WTC11 (cell line): ENCODE measurements at places on chromosomes 1 and 21.
A peak's percentile ranks its signal among the peaks of the same experiment; 100 is the strongest.

DNA sequence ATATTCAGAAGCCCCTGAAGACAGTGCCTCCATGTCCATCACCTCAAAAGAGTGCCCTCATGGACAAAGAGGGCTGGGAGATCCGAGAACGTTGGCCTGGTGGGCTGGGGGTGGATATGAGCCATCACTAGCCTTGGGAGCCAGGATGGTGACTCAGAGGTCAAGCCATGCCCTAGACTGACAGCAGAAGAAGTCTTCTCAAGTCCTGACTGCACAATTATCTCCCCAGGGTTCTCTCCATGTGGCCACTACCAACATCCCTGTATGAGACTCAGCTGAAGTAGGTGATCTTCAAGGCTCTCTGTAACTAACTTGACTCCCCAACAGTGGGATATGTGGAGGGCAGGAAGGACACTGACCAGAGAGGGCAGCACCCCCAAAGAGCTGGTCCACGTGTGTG lies 7.1 kb upstream of the USF1 start:
- no peak for DNase-seq

DNA sequence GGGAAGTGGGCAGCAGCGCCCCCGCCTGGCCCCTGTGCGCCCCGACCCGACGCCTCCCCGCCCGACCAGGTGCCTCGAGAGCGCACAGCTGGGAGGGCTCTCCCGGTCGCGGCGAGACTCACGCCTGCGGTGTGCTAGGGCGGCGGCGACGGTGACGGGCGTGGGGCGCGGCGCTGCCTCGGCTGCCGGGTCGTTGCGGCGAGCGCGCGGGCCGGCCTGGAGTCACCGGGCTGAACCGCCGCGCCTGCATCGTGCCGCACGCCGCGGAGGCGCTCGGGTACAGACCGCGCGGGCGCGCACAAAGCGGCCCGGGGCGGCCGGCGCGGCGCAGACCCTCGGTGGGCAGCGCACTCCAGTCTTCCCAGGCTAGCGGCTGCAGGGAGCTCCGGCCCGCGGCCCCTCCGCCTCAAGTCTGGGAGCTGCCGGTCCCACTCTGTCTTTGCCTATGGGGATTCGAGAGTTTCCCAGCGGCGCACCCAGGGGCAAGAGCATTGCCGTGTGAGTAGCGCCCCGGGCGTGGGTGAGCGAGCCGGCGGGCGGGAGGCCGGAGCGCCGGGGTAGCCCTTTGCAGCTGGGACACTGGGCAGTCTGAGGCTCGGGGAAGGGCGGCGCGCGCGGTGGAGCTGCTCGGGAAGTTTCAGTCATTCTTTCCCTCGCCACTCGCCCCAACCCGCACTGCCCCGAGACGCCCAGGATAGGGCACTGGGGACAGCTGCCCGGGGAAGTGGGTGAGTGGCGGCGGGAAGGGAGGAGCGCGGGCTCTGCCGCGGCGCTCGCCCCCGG lies at the start of gene SLC35F3:
Gene SLC35F3 (plus strand): TSS at position 44 of the 783 bp plus-strand sequence.
- DNase-seq = peak; percentile 81

DNA sequence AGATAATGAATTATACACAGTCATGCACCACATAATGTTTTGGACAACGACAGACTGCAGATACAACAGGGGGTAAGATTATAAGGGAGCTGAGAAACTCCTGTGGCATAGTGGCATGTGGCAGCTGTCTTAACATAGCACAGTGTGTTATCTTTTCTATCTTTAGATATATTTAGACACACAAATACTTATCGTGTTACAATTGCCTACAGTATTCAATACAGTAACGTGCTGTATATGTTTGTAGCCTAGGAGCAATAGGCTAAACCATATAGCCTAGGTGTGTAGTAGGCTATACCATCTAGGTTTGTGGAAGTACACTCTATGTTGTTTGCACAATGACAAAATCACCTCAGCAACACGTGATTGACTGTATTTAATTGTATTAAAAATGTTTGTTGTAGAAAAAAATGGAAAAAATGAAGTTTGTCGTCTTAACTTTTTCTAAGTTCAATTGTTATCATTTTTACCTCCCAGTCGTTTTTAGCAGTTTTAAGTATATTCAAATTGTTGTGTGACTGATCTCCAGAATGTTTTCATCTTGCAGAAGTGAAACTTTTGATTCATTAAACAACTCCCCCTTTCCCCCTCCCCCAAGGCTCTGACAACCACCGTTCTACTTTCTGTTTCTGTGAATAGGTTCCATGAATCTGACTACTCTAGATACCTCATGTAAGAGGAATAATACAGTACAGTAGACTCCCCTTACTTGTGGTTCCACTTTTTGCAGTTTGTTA lies 351.0 kb upstream of the B3GALT2 start:
- DNase-seq = no peak

DNA sequence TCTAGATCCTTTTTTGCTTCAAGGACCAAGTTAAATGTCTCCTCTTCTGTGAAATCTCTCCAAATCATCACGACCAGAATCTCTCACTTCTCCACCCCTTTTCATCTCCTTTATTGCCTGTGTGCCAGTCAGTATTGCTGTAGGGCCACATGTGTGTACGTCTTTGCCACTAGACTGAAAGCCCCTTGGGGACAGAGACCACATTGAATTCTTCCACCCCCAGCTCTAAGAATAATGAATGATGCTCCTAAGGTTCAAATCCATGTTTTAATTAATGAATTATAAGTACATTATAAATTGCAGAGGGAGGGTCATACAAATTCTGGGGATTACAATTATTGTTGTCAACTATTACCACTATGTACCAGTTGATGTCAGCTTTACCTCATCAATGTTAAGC lies 343.8 kb downstream of the USP25 start:
- DNase-seq = no peak

GRCh38 chr1:85245891-85246290 lies 13.6 kb downstream of the C1orf52 start:
- no peak for DNase-seq

- DNase-seq = no peak
Measured at GRCh38 chr1:6868660-6869380, 83.6 kb downstream of the CAMTA1 start.

GRCh38 chr1:32817815-32818786 lies 648 bp downstream of the S100PBP start:
- peak; percentile 80 for DNase-seq

DNA sequence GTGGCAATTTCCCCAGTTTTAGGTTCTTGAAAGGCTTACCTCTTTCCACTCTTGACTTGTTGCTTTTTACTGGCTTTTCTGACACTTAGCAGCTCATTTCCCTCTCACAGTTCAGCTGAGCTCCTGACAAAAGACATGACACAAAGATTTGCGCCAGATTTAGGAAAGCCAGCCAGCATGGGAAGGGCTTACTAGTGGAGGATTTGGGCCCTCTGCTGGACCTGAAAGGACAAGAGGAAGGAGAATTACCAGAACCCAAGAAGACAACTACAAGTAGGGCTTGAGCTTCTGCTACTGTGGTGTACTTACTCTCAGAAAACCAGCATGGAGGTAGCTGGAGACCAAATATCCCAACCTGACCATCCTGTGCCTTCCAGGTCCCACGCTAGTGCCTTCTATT lies 784.5 kb downstream of the BRINP3 start:
- no peak for DNase-seq

- DNase-seq = no peak
Measured at GRCh38 chr21:15353546-15353945, 288.7 kb upstream of the NRIP1 start.

GRCh38 chr1:47592296-47593012 lies 154.6 kb downstream of the FOXD2 start:
- DNase-seq = no peak

GRCh38 chr1:145785547-145785946 lies 38.3 kb downstream of the RNF115 start:
- no peak for DNase-seq

DNA sequence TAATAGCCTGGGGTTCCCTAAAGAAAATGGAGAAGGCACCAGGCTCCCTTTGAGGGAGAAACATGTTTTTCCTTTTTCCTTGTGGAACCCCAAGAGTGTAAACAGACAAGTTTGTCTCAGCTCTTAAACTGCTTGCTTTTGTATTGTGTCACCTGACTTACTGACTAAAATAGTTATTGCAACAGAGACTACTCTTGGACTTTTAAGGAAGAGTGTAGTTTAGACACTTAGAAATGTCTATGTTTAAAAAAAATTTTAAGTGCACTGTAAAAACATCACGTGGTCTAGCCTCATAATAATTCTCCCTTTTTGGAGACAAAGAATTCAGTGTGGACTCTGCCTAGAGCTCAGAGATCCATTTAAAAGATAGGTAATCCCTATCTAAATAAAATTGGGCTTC lies 141.1 kb downstream of the TRIM33 start:
- no peak for DNase-seq

DNA sequence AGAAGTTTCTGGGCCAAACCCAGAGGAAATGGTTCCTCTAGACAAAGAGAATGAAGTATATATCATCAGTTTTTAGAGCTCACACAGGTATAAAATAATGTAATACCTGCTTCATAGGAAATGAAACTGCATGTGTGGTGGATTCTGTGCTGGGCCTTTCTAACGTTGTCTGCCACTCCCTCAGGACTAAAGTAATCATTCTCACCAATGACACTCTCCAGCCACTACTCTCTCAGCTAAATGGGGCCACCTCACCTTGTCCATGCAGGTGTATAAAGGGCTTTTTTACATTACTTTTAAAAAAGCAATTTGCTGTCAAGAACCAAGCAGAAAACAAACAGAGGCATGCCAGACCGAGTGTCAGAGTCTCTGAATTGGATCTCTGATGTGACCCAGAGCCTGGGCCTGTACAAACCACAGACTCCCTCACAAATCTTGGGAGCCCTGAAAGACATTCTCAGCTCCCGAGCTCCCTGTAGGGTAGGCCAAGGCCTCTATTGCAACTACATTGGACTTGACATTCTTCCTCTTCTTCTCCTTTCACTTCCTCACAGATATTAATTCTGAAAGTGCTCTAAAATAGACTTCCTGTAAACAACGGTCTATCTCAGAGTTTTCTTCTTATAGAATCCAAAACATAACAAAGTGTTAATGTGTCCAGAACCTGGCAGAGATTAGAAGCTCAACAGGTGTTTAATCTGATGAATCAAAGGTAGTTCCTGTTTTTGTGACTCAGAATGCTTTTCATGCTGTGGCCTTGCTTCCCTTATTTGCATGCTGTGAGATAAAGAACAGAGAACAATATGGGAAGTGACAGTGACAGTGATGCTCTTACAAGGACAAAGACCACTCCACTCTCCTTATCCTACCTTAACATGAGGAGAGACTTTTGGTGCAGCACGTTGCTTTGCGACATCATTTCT lies 8.6 kb downstream of the AIM2 start:
- DNase-seq = no peak

DNA sequence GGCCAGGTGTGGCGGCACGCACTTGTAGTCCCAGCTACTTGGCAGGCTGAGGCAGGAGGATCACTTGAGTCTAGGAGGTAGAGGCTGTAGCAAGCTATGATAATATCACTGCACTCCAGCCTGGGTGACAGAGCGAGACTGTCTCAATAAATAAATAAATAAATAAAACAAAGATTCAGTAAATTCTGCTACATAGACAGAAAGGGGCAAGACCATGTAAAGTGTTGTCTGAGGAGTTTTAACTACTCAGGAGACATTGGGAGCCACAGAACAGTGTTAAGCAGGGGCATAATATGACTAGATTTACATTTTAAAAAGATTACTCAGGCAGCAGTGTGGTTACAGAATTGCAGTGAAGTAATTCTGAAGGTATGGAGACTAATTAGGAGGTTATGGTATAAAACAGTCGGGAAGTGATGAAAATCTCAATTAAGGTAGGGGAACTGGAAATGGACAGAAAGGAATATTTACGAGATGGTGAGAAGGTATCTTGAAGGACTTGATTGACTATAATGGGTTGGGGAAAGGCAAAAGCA lies 94.7 kb downstream of the ATP1B1 start:
- DNase-seq = no peak

GRCh38 chr21:32413015-32413504 lies 554 bp downstream of the EVA1C start:
- DNase-seq = peak; percentile 19

- DNase-seq = no peak
Measured at GRCh38 chr1:101540161-101540560, 303.3 kb downstream of the S1PR1 start.

DNA sequence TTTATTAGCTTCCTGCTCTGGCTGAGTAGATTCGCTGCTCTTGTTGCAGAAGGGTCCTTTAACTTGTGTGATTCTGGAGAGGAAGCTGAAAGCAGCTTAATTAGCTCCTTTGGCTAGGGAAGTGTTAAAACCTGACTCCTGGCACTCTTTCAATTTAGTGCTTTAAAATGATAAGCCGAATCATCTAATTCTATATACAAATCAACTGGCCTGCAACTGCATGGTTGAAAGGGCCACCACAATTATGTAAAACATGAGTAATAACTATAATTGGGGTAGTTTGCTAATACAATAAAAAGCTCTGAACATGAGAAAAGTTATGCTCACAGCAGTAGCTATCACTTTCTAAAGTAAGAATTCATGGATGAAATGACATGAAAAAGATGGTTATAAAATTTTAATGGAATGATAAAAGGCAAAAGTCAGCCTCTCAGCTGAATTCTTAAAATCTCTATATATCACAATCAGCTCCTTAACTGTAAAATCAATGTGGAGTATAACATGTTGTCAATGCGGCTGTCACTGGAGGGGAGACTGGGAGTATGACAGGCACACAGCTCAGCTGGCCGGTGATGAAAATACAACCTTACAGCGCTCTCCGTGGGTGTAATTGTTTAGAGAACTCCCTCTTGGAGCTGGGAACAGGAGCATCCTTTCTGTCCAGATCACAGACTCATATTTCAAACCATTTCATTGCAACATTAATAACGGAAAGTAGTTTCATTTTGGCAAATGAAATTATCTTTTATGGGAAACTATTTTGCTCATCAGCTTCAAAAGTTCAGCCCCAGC lies 324.4 kb downstream of the KCTD3 start:
- no peak for DNase-seq

DNA sequence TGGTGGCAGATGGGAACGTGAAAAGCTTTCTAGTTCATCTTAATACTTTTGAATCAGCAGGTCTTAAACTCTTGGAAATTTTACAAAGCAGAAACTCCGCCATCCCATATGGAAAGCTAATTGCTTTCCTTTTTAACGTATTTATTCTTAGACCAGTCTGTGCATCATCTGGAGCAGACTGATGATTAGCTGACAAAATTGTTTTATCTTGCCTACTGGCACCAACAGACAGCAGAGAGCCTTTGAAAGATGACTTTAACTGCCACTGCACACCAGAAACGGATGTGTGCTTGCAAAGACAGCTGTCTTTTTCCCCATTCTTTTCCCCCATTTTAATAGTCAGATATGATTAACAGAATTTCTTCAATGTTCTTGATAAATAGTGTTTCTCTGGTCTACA lies 97.0 kb downstream of the PLD5 start:
- DNase-seq = no peak

GRCh38 chr1:196493881-196494280 lies 114.4 kb downstream of the KCNT2 start:
- DNase-seq = no peak

GRCh38 chr1:207748737-207749528 lies 2.9 kb upstream of the CD46 start:
- no peak for DNase-seq

- DNase-seq = no peak
Measured at GRCh38 chr1:95512925-95513324, 278.9 kb downstream of the RWDD3 start.

- DNase-seq = no peak
Measured at GRCh38 chr1:31904339-31905092, 33.7 kb downstream of the PTP4A2 start.
